ENCODE measurements at places on chromosomes 6 and 20.

DNA sequence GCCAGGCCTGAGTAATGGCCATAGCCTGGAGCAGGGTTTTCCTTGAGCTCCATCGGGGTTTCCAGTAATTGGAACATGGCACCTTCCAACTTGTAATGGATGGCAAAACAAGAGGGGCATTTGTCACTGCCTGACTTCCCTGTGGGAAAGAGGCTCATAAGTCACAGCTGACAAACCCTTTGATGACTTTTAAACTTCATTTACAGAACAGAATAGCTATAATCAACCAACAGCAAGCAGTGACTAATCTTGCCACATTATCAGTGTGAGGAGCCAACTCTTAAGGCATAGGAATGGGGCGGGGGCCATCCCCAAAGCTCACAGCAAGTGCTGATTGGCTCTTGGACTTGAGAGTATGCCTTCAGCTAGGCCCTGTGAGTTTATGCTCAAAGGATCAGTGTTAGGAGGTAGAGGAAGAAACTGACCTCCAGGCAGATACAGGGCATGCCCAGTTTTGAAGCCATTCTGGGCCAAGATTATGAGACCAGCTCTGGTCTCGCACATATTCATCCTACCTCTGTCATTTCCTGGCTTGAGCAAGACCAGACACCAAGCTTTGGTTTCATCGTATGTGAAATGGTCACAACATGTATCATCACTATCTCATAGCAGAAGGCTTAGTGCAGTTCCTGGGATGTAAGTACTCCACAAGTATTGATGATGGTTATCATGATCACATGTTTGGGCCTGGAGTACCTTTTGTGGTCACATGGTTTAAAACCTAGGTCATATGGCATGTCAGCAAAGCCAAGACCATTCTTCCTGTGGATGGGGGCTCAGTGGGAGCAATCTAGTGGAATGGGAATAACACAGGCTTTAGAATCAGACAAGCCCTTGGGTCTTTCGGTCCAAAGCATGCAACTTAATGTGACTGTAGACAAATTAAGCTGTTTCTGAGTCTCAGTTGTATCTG is 49.2 kb downstream of the EIF2S2 start:
- no peak for DNase-seq

GRCh38 chr6:166058064-166058739 is 109.4 kb downstream of the TBXT start:
- DNase-seq: no peak

- DNase-seq: no peak
Observed at GRCh38 chr20:58048096-58048702, 180.3 kb downstream of the ANKRD60 start.

DNA sequence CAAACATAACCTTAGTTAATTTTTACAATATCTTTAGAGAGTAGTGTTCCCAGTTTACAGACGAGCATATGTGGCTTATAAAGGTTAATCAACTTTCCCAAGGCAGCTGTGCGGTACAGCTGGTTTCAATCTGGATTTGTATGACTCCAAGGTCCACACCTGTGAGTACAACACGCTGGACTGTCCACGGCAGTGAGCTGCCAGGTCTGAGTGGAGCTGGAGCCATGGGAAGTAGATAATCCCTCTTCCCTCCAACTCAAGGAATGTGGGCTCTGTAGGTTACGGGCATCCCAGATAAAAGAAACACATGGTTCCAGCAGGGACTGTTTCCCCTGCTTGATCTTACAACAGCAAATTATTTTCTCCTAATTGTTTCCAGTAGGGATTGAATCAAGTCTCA is 102.2 kb downstream of the SOD2 start:
- DNase-seq: no peak

- no peak for DNase-seq
Observed at GRCh38 chr6:15110726-15111354, 135.0 kb upstream of the JARID2 start.

DNA sequence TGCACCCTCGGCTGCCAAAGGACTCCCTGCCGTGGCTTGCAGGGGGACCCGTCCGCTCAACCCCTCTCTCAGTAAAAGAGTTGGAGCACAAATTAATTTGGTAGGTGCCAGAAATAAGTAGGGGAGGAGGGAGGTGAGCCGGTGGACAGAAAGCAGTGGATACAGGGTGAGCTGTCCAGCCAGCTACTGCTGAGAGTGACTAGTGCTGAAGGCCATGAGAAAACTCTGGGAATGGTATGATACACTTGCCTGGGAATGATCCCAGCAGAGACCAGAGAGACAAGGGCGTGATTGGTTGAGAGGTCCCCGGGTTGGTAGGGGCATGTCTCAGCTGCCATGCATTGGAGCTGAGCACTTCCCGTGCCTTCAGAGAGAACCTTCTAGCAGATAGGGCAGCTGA is 15.7 kb downstream of the FOXQ1 start:
- no peak for DNase-seq

DNA sequence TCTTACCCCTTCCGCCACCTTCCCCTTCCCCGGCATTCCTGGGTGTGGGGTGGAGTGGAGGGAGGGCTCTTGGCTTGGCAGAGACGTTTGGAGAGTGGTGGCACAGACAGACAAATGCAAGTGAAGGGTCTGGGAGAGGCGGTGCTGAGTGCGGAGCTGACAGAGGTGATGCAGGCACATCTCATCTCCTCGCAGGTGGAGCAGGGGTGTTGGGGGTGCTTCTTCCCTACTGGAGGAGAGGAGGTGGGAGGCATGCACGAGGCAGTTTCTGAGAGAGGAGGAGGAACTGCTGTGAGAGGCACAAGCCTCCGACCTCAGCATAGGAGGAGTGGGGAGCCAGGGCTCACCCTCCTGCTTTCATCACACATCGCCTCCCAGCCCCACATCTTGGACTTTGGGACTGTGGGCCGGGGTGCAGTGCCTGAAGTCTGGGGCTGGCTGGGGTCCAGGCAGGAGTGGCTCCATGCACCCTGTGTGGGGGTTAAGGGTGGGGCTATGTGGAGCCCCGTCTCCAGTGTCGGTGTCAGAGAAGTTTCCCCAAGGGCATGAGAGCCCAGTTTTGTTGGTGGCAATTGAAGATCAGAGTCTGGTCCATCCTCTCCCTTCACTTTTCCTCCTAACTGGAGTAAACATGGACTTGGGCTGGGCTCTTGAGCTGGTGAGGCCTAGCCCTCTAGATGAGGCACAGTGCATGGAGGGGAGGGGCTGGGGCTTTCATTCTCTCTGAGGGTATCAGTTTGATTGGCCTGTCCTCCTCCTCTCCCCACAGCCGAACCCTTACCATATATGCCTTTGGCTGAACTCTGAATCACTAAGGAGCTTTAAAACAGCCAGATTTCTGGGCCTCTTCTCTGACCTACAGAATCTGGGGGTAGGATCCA is 20.2 kb upstream of the SLC22A7 start:
- no peak for DNase-seq

GRCh38 chr20:57794600-57795341 is 85.0 kb upstream of the PMEPA1 start:
- DNase-seq: no peak

Measured in CD4-positive, alpha-beta T cell treated with Interleukin-4 for 4 hours (primary cell).